ENCODE measurements at places on chromosomes 4 and X.

DNA sequence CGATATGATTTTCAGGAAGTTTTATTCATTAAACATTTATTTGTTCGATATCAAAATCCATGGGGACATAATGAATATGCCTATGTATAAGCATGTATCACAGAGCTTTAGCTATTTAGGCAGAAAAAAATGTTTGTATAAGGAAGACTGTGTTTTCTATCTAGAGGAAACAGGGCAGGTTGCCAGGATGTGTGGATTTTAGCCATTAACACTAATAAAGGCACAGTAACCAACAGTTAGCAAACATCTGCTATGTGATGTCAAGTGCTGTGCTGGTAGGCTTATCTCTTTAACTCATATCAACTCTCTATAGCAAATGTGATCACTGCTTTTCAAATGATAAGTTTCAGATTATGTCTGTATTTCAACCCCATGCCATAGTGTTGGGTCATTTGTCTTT lies 708.9 kb upstream of the HS3ST1 start:
- DNase-seq, result no peak

DNA sequence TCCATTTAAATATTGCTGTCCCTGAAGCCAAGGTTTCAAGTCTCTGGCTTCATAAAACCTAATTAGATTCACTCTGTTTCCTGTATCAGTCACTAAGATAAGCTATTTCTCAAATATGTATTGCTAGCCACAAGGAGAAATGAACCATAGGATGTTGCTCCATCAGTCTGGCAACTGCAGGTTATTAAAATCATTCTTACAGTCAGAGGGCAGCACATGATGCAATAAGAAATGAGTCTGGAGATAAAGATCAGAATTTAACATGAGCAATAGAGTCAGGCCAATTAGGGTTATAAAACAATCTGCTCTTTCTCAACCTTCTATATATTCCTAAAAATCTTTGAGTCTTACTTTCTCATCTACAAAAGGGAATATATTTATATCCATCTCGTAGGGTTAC lies 7.2 kb downstream of the PRKG2 start:
- no peak for DNase-seq

GRCh38 chr4:83272900-83273299 lies 11.7 kb downstream of the COQ2 start:
- DNase-seq, result no peak

DNA sequence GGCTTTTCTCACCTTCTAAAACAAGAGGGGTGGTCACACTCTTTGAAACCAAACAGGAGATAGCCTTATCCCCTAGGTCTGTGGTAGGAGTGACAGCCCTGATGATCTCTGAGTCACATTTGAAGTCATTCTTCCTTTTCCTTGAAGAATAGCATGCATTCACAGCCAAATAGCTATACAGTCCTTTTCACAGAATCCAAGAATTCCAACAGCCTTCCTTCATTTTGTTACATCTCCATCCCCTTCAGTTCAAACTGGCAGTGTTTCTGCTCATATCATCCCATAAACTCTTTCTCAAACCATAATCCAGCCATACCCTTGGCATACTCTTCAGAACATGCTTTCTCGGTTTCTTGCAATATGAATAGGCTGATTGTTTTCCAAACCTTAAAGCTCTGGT lies 33.3 kb upstream of the TMEM184C start:
- DNase-seq, result no peak

DNA sequence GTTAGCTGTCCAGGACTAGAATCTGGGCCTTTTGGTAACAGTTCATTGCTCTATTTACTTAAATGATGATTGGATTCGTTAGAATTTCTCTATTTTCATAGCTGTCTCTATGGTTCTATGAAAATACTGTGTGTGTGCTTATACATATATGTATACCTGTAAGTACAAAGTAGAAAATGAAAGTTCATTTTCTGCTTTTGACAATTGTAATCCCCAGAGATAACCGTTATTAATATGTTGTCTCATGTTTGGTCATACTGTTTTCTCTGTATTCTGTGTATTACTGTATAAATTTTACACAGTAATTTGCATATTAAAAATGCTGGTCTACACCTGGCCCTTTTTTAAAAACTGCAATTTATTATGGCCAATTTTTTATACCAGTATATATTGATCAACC lies 55.4 kb downstream of the CLCN3 start:
- DNase-seq, result no peak

DNA sequence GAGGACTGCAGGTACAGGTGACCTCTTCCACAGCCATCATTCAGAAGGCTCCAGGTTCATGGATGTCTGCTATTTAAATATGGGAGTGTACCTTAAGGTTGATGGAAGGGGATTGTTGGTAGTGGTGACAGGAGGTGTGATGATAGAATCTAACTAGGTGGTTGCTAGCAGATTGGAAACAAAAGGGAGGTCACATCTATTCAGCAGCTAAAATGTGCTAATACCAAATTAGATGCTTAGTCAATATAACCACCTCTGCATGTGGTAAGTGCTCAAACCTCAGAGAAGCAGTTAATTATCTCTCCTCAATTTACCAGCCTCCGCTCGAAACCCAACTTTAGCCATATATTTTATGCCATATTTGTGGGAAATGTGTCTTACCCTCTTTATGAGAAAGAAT lies 98.7 kb upstream of the CCSER1 start:
- no peak for DNase-seq

- no peak for DNase-seq
These were observed 12.2 kb downstream of the RNF150 start for GRCh38 chr4:141121101-141121500.

DNA sequence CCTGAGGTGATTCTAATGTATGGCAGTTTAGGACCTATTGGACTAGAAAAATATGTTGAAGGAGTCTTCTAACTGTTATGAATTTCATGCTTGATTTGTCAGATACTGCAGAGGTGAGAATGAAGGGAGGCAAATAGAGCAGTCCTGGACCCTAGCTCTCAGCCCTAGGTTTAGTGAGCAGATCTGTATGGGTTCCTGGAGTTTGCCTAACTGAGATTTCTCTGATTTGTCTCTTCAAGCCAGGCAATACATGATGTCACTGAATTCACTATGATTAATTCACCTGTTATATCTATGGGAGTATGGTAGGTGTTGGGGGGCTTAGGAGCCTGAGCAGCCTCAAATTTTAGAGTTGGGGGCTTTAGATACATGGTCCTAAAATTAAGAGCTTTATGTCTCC lies 2.6 kb downstream of the MND1 start:
- DNase-seq, result no peak

- no peak for DNase-seq
These were observed 11.3 kb upstream of the DOCK11 start for GRCh38 chrX:118484216-118484903.

DNA sequence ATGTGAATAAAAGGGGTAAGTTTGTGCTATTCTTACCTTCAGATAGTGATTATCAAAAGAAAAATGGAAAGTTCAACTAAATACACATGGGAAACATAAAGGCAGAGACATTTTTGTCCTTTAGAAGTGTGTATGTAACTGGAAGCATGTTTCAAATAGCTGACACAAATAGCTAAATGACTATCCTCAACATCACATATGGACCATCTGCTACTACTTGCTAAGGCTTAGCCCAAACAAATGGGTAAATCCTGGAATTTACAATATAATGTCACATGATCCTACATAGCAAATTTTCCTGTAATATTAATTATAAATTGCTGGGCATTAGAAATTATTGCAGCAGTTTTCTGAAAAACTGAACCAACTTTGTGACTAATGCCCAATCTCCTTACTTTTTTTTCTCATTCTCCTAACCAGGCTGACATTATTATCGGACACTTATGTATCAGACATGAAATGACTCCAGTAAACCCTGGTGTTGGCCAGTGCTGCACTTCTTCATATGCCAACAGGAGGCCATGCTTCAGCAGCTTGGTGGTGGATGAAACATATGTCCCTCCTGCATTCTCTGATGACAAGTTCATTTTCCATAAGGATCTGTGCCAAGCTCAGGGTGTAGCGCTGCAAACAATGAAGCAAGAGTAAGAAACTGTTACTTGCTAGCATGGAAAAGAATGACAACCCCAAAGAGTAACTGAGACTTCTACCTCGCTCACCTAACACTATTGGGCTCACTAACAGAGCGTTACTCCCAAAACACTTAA lies 16.1 kb downstream of the AFP start:
- DNase-seq, result no peak

DNA sequence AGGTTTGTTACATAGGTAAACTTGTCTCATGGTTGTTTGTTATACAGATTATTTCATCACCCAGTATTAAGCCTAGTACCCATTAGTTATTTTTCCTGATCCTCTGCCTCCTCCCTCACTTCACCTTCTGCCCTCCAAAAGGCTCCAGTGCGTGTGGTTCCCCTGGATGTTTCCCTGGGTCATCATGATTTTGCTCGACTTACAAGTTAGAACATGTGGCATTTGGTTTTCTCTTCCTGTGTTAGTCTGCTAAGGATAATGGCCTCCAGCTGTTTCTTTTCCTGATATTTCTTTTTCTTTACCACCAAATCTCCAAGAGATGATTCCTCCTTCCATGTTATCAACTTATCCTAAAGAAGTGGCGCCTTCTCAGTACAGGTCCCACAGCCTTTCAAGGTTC lies 543.1 kb upstream of the ADGRL3 start:
- no peak for DNase-seq

- no peak for DNase-seq
These were observed 258.4 kb downstream of the DHRSX start for GRCh38 chrX:2242326-2242725.

GRCh38 chr4:116638592-116638991 lies 446.8 kb downstream of the TRAM1L1 start:
- no peak for DNase-seq

DNA sequence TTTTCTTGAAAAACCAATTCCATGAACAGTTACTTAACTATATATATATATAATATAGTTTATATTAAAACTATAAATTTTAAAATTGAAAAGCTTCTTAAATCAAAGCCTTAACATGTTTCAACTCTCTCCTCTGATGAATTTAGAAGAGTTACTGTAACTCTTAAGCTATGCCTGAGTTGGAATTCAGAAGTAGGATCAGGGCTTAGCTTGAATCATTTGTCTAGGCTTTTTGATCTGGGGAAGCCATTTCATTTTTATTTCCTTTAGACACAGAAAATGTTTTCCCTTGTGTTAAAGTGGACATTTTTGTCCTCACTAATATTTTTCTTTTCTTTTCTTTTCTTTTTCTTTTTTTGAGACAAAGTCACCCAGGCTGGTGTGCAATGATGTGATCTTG lies 40.4 kb upstream of the PDLIM5 start:
- DNase-seq, result no peak

DNA sequence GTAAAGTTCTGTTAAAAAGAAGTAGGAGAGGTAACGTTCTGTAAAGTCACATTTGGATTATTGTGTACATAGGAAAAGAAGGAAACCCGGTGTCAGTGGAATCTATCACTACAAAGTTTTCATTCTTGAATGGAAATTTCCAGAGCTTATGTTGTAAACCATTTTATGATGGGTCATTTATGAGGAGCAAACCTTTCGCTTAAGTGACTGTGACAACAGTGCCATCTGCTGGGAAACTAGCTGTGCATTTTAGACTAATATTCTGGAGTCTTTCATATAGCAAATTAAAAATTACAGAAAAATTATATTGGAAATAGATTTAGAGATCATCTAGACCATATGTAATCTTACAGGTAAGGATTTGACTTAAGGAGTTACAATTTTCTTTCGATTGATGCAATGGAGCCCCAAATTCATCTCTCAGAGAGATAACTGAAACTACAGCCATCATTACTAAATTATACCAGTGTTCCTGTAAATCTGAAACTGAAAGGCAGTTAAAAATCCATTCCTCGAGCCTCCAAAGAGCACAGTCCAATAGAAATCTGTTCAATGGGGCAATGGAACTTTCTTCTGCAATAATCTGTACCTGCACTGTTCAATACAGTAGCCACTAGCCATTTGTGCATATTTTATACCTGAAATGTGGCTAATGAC lies 26.9 kb downstream of the ASB9 start:
- peak; percentile 56 for DNase-seq

GRCh38 chr4:71380788-71381187 lies 42.0 kb downstream of the SLC4A4 start:
- DNase-seq, result no peak

GRCh38 chr4:83132065-83132464 lies 17.5 kb upstream of the PLAC8 start:
- DNase-seq, result no peak

DNA sequence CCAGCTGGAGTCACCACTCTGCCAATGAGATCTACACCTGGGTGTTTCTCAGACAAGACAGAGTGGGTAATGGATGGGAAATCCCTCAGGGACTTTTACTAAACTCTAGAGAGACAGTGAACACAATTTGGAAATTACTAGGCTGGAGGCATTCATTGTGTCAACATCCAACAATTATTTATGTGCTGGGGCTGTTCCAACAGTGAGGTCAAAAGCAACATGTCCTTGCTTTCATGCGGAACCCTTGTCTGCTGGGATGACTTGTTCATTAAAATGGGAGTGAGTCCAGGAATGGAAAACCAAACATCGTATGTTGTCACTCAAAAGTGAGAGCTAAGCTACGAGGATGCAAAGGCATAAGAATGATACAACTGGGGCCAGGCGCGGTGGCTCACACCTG lies 54.0 kb downstream of the DRD5 start:
- no peak for DNase-seq

- no peak for DNase-seq
These were observed 17.8 kb downstream of the AMER1 start for GRCh38 chrX:64187762-64188150.

DNA sequence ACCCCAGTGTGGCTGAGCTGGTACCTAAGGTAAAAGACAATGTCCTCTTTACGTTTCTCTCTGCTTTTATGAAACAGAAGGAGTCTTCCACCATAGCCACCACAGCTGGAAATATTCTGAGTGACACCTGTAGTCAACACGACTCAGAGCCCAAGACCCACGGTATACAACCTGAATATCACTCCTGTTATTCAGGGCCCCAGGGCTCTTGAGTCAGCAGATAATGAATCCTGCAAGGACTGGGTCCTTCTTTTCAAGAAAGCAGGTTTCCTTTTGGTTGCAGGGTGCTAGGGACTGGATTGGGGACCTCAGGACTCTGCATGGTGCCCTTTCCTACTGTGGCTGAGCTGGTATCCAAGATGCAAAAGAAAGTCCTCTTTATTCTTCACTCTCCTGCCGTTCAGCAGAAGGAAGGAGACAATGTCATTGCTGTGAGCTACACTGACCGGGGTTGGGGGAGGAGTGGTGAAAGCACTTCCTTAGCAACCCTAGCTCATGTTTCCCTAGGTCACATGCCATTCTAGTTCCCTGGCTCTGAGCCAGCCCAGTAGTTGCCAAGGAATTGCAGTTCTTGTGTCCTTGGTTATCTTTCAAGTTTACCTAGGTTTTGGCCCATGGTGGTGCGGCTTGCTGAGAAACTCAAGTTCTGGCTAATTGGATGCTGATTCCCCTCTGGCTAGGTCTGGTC lies 23.7 kb upstream of the UNC5C start:
- no peak for DNase-seq

DNA sequence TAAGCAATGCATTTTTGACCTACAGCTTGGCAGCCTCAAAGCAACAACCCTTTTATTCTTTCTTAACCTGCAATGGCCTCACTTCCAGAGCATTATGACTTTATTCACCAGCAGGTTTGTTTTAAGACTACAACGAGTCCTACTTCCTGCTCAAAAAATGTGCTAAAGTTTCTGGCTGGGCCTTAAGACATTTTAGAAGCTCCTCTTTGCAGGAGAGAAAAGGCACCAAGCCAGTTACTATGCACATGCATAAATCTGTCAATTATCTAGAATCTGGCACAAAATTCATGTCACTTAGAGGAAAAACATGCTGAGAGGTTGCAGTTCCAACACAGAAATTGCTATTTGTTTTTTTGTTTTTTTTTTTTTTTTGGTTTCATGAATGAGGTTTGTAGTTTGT lies 223.0 kb upstream of the EPHA5 start:
- no peak for DNase-seq

- DNase-seq, result no peak
These were observed 34.4 kb downstream of the AGTR2 start for GRCh38 chrX:116204932-116205331.

- DNase-seq, result no peak
These were observed 43.5 kb downstream of the MID1 start for GRCh38 chrX:10576777-10577447.

Data from CD4-positive, alpha-beta T cell treated with Interleukin-12 subunit alpha and Interleukin-12 subunit beta, for 1 hour (primary cell).